PC-3 (cell line): ENCODE measurements at places on chromosomes 2 and 18. TPM values are rescaled to one million over a fixed set of nuclear protein-coding genes. Genes with fewer than 3 reads are reported as not detected.

Gene LIMS3
- total RNA-seq: 0.26 TPM in 1 of 2 replicates, not detected in the other

DNA sequence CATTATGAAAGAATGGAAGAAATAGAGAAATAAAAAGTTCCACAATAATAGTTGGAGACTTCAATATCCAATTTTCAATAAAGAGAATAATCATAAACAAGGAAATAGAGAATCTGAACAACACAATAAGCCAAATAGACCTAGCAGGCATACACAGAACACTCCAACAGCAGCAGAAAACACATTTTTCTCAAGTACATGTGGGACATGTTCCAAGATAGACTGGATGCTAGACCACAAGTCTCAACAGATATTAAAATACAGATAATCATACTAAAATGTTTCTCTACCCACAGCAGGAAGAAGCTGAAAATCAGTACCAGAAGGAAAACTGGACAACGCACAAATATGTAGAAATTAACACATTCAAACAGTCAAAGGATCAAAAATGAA, 113.9 kb downstream of the USP34 start:
- no peak for DNase-seq

GRCh38 chr2:175404839-175405238, 223.3 kb upstream of the ATP5MC3 start:
- no peak for DNase-seq

DNA sequence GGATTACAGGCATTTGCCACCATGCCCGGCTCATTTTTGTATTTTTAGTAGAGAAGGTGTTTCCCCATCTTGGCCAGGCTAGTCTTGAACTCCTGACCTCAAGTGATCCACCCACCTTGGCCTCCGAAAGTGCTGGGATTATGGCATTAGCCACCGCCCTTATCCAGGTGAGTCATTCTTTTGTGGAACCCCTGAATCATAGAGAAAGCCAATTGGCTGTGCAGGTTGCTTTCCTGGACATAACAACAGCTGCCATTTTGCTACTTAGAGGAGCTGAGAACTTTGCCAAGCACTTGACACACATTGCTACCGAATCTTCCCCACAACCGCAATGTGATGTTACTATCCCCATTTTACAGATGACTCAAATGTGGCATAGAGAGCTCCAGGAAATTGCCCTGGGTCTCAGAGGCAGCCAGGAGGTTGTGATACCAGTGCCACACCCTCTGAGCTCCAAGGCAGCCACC, 36.0 kb downstream of the SETBP1 start:
- DNase-seq: no peak

DNA sequence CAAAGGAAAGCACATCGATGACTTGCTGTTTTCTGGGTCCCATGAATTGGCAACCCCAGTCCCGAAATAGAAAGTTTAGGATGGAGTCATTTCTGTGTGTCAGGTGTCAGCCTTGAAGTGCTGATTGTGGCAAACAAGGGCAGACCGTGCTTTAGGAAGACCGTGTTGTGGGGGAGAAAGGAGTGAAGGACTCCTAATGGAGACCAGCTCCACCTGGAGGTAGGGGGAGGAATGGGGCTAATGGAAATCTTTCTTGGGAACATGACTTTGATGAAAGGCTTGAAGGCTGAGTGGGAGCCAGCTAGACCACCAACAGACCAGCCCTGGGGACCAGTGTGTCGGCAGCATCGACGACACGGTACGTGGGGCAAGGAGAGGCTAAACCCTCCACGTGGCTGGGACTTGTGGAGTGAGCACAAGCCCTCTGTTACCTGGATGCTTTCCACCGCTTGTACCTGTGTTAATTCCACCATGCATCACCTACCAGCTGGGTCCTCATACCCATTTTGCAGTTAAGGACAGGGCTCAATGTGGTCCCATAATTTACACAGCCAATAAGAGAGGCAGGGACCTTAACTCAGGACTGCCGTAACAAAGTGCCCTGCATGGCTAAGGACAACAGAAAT, 104.2 kb downstream of the SH3BP4 start:
- DNase-seq: peak; percentile 62
